ENCODE measurements at places on chromosomes 6 and 20. TPM values are rescaled to one million over a fixed set of nuclear protein-coding genes. Genes with fewer than 3 reads are reported as not detected.

PGBD1 gene
- total RNA-seq, result 12.0 TPM

SLC22A7 gene
- total RNA-seq, result not detected

SLC44A4 gene
- total RNA-seq, result not detected

TPD52L1 gene
- 2.9 TPM for total RNA-seq

LY6G6D gene
- total RNA-seq, result not detected

DNA sequence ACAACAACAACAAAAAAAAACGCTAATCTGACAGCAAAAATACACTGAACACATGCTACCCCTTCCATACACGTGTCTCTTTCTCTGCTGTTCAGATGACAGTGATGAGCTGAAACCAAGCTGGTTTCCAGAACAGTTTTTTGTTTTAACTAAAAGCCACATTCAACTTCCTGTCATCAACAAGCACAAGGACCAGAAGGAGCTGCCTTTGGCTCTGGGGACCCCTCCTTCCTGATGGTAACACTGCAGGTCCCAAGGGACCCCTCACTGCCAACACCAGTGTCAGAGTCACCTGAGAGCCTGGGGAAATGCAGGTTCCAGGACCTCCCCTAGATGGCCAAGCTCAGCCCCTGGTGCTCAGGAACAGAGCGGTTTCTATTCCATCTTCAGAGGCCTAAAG lies 6.0 kb downstream of the CST7 start:
- no peak for DNase-seq

- no peak for DNase-seq
These were observed 2.3 kb upstream of the PRIM2 start for GRCh38 chr6:57315111-57315510.

GRCh38 chr6:84514089-84514971 lies 250.1 kb downstream of the TBX18 start:
- no peak for DNase-seq

DNA sequence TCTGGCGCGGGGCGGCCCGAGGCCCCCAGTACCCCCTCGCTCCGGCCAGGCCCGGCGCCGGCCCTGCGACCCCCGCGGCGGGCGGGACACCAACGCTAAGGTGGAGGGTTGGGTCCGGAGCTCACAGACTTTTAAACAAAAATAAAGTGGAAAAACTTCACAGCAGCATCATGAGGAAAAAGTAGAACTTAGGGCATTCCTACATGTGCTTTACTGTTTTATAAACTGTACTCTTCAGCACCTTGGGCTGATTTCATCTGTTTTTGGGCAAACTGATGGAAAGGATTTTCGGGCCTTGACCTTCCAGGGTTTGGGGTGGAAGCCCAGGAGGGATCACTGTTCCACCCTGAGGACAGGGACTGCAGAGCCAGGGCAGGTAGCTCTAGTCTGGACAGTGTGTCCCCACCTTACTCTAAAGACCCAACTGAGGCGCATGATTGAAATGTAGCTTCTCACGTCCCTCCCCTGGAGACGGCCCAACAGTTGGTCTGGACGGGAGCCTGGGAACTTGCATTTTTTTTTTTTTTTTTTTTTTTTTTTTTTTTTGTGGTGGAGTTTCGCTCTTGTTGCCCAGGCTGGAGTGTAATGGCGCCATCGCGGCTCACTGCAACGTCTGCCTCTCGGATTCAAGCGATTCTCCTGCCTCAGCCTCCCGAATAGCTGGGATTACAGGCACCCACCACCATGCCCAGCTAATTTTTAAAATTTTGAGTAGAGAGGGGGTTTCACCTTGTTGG lies 740 bp downstream of the NELFCD start:
- DNase-seq, result no peak

DNA sequence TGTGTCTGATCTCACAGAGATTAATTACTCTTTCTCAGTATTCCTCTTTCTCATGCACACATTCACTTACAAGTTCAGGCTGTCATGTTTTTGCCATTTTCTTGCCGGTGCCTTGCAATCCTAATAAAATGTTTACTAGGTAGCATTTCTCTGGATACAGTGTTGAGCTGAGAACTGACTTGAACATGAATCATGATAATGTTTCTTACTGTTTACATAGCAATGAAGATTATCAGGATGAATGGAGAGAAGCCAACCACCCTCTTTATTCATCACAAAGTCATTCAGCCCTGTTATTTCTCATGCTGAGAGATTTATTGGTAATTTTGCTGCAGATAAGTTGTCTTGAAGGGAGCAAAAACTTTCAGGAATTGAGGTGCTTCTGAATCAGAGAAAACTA lies 185.5 kb upstream of the ECI2 start:
- peak; percentile 98 for DNase-seq
